ENCODE measurements at places on chromosomes 12 and 14.

DNA sequence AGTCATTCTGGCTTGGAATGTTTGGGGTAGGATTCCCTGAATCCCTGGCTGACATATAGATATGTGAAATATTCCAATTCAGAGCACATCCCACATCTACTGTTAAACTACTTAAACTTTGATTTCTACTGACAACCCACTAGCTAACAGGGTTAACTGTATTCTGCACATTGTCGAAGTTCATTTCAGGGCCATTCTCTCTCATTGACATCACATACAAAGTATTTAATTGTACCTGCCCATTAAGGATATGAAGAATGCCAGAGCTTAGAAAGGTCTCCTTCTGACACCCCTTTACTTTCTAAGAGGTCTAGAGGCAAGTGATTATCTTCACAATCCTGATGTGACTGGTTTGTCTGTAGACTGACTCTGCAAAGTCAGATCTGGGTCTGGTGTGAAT lies 2.8 kb upstream of the DCN start:
- no peak for DNase-seq

GRCh38 chr14:101098641-101099040 lies 195.1 kb upstream of the RTL1 start:
- DNase-seq, result no peak

DNA sequence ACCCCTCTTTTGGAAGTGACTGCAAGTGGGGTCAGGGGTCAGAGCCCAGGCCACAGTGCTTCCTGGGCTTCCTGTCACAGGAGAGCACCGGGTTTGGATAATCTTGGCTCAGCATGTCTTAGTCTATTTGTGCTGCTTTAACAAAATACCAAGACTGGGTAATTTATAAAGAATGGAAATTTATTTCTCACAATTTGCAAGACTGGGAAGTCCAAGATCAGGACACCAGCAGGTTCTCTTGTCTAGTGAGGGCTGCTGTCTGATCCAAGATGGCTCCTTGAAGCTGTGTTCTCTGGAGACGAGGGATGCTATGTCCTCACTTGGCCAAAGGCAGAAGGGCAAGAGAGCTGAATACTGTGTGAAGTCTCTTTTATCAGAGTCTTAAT lies 74.1 kb downstream of the RIN3 start:
- DNase-seq, result no peak

GRCh38 chr12:120826335-120826734 lies 77.8 kb downstream of the SPPL3 start:
- no peak for DNase-seq

DNA sequence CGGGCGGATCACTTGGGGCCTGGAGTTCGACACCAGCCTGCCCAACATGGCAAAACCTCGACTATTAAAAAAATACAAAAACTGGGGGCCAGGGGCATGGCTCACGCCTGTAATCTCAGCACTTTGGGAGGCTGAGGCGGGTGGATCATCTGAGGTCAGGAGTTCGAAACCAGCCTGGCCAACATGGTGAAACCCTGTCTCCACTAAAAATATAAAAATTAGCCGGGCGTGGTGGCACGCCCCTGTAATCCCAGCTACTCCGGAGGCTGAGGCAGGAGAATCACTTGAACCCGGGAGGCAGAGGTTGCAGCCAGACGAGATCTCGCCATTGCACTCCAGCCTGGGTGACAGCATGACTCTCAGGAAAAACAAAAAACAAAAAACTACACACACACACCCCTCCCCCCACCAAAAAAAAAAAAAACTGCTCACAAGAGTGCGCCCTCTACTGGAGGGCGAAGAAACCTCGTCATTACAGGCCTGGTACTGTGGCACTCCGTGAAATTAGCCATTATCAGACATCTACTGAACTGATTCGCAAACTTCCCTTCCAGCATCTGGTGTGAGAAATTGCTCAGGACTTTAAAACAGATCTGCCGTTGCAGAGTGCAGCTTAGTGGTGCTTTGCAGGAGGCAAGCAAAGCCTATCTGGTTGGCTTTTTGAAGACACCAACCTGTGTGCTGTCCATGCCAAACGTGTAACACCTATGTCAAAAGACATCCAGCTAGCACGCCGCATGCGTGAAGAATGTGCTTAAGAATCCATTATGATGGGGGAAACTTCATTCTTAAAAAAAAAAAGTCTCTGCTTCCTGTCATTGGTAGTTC lies 7.7 kb downstream of the PPP1R3E start:
- peak; percentile 66 for DNase-seq

- no peak for DNase-seq
Measured at GRCh38 chr14:100733152-100733850, 6.6 kb downstream of the DLK1 start.

DNA sequence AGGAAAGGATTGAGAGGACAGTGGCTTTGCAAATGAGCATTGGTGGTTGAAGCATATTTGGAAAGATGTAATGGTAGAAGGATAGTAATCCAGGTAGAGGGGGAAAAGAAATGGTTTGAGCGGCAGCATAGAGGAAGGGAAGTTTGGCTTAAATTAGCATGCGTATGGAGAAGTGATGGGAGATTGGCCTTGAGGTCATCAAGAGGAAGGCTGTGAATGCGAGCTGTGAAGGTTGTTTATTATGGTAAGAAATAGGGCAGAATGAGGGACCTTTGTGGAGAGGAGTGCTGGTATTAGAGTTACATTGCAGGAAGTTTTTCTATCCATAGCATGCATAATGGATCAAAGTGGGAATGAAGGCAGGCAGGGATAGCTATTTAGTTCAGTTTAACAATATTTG lies 162.1 kb downstream of the TMTC2 start:
- no peak for DNase-seq

GRCh38 chr12:108356835-108357806 lies 18.0 kb upstream of the CMKLR1 start:
- no peak for DNase-seq

GRCh38 chr12:131034631-131035244 lies 81.0 kb downstream of the ADGRD1 start:
- DNase-seq, result no peak

GRCh38 chr12:26277506-26278246 lies 82.3 kb downstream of the SSPN start:
- no peak for DNase-seq

DNA sequence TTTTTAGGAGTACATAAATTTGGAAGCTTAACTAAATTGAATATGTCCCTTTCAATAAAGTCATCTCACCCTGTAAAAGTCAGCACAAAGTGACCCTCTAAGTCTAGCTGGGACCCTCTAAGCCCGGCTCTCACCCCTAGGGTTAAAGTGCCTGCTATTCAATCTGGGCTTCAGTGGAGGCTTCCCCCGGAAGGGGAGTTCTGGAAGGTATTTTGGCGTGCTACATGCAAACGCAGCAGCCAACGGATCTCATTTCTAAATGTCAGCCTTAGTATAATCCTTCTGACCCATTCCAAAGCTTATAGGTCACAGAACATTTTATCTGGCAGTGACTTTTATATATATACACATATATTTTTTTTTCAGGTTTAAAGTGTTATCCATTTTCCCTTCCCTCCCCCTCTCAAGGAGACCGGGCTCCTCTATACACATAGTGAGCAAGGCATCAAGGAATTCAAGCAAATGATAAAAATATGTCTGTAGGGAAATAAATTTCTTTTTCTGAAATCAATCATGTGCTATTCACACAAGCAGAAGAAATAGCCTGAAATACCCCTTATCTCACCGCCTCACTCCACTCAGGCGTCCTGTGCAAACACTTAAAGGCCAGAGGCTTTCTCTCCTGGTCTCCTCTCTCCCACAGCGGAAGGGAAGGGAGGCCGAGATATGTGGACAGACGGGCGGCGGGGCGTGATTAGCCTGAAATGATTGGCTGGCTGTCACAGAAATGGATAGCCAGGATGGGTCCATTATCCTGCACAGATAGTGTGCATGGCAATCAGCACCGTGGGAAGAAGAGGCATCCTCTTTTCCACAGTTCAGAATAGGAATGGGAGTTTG lies 301.7 kb downstream of the GALC start:
- DNase-seq, result no peak

DNA sequence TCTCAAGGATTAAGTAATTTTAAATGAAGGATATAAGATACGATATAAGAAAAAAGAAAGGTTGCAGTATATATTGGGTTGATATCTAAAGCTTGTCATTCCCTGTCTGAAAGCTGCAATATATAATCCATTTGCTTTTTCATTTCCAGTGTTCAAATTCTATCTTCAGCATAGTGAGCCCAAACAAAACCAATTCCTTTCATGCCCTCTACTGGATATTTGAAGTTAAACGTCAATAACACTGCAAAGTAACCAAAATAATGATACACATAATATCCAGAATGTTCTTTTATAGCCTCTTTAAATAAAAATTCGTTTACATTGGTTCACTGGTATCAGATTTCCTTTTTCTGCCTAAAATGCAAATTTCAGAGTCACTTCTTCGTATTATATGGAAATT lies 64.5 kb upstream of the DAAM1 start:
- DNase-seq, result no peak

- DNase-seq, result no peak
Measured at GRCh38 chr12:68428724-68429501, 96.8 kb upstream of the MDM1 start.

GRCh38 chr14:90368946-90369721 lies 27.7 kb upstream of the CALM1 start:
- DNase-seq, result peak; percentile 15

DNA sequence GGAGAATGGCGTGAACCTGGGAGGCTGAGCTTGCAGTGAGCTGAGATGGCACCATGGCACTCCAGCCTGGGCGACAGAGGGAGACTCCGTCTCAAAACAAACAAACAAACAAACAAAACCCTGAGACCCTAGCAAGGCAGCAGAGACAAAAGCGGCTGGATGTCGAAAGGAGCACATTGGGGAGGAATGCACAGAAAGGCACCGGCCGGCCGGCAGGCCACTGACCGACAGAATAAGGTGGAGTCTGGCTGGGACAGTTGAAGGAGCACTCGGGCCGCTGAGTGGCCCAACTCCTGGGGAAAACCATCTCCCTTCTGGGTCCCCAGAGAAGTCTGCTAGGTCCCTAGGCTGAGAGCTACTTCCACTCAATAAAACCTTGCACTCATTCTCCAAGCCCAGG lies 256.2 kb downstream of the KIF21A start:
- DNase-seq, result no peak

DNA sequence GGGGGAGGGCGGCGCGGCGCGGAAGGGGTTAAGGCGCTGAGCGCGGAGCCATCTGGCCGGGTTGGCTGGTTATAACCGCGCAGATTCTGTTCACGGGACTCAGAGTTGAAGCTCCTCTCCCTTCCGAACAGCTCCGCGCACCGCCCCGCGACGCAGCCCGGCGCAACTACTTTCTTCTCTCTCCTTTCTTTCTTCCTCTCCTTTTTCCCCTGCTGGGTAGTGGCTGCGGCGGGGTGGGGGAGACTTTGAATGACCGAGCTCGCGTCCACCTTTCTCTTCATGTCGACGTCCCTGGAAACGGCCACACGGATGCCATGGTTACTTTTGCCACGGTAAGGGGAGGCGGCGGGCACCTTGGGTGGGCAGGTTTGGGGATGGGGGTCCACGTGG lies at the start of gene NTF3:
Gene NTF3, plus strand, starts transcription at position 98 of the 390 bp plus-strand sequence. Its CDS starts 217 bp downstream, at position 315.
- no peak for DNase-seq

Data from thymus (tissue), 14 donors.